ENCODE measurements at places on chromosomes 4 and X.

- DNase-seq = no peak
Observed at GRCh38 chr4:38315286-38315685, 348.7 kb upstream of the KLF3 start.

DNA sequence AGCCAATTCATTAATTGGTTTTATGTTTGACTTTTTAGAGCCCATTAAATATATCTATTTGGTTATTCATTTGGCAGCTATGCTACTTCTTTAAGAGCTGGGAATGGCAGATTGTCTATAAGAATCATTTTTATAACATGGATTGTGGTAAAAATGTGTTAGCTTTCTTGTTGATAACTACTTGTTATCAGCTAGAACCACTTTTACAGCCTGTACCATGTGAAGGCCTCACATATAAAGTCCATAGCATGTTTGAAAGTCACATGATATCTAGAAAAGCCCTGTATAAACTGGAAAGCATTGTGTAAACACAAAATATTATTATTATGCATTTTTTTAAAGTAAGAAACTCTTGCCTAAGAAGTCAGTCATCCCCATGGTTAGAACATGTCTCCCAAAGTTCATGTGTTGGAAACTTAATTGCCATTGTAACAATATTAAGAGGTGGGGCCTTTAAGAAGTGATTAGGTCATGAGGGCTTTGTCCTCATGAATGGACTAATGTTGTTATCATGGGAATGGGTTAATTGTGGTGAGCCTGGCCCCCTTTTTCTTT lies 110.9 kb upstream of the BMP2K start:
- no peak for DNase-seq

DNA sequence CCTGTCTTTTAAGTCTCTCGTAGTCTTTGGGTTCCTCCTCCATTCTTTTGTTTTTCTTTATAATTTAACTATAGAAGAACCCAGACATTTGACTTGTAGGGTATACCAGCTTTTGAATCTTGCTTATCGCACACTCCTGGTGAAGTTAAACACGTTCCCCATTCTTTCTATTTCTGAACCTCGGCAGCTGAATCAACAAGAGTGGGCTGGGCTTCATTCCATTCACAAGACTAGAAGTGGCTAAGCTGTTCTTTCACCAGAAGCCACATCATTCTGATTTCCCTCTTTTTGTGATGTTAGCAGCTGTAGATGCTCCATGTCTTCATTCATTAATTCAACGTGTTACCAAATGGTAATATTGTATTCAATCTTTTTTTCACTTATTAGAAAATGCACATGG lies 167.9 kb downstream of the CORIN start:
- no peak for DNase-seq

DNA sequence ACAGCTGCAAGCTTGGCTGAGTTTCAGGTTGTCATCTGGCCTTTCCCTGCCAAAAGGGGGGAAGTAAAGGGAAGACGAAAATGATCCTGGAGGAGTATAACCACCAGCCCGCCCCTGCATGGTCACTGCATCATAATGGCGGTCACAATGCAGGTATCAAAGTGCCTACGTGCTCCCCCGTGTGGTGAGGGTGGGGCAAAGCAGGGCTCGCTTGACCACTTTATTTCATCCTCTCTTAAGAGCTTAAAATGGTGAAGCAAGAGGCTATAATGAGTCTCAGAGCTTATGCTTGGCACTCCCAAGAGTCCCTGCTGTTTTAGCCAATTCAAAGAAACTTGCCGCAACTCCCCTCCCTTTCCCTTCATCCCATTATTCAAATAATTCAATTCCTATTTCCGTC lies 105.6 kb downstream of the APOOL start:
- no peak for DNase-seq

- DNase-seq = no peak
Observed at GRCh38 chr4:1783015-1783414, 10.1 kb upstream of the FGFR3 start.

GRCh38 chr4:122643257-122643656 lies 22.4 kb upstream of the IL21 start:
- no peak for DNase-seq

- no peak for DNase-seq
Observed at GRCh38 chr4:184702114-184702513, 31.8 kb downstream of the CENPU start.

- DNase-seq = no peak
Observed at GRCh38 chr4:23931489-23931830, 41.6 kb upstream of the PPARGC1A start.

- DNase-seq = no peak
Observed at GRCh38 chrX:97452283-97452682, 568.6 kb downstream of the RPA4 start.

- DNase-seq = no peak
Observed at GRCh38 chr4:101724093-101724492, 66.4 kb upstream of the BANK1 start.

- DNase-seq = no peak
Observed at GRCh38 chr4:142817442-142817841, 28.7 kb downstream of the INPP4B start.

- no peak for DNase-seq
Observed at GRCh38 chr4:139770361-139770760, 104.7 kb downstream of the MGST2 start.

- DNase-seq = no peak
Observed at GRCh38 chr4:101274888-101275752, 72.2 kb downstream of the PPP3CA start.

DNA sequence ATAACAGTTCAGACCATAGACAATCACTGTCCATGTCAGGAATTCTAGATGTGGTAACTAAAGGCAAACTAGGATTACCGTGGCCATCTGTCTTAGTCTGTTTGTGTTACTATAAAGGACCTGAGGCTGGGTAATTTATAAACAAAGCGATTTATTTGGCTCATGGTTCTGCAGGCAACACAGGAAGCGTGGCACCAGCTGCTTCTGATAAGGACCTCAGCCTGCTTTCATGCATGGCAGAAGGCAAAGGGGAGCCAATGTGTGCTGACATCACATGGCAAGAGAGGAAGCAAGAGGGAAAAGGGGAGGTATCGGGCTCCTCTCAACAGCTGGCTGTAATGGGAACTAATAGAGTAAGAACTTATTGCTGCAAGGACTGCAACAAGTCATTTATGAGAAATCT lies 376.7 kb downstream of the GPM6A start:
- DNase-seq = no peak

DNA sequence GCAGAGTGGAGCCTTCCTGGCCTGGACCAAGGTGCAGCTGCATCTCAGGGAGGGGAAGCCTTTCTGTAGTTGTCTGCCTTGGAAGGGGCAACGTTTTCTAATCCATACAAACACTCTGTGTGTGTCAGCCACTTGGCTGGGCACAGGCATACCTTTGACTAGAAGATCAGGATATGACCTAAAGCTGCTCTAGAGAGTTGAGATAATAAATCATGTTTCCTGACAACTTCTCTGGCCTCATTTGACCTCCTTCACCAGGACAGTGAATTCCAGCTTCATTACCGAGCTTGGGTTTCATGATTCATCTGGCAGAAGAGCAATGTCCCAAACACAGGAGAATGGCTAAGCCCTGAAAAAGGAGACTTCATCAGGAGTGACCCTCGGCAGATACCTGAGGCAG lies 89.6 kb upstream of the KIT start:
- no peak for DNase-seq

GRCh38 chrX:40996886-40997530 lies 88.2 kb upstream of the USP9X start:
- DNase-seq = no peak

DNA sequence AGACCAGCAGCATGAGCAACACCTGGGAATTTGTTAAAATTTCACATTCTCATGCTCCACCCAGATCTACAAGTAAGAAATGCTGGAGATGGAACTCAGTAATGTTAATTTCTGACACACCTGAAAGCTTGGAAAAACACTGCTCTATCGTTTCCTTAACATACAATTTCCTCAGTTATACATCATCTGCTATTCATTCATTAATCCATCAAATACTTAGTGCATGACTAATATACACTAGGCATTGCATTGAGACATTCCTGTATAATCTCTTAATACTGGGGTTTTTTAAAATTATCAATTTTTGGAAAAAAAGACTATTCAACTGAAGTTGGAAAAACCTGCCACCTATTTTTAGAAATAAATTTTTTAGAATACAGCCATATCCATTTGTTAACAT lies 106.1 kb downstream of the CHM start:
- DNase-seq = no peak

- DNase-seq = no peak
Observed at GRCh38 chrX:48737940-48738339, 23.6 kb upstream of the GLOD5 start.

DNA sequence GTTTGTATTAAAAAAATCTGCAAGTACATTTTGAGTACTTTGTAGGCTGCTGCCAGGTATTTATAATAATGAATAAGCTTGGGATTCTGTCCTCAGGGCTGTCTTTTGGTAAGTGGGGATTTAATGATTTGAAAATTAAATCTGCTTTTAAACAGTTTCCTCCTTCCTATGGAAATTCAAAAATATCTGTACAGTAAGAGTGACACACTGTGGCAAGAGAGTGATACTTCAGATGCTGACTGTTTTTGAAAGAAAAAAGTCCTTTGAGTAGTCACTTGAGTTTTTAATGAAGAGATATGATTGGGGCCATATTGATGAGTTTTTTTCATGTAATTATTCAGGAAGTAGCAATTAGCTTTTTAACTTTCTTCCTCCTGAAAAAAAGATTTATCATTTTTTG lies 49.2 kb downstream of the SMARCAD1 start:
- DNase-seq = no peak

DNA sequence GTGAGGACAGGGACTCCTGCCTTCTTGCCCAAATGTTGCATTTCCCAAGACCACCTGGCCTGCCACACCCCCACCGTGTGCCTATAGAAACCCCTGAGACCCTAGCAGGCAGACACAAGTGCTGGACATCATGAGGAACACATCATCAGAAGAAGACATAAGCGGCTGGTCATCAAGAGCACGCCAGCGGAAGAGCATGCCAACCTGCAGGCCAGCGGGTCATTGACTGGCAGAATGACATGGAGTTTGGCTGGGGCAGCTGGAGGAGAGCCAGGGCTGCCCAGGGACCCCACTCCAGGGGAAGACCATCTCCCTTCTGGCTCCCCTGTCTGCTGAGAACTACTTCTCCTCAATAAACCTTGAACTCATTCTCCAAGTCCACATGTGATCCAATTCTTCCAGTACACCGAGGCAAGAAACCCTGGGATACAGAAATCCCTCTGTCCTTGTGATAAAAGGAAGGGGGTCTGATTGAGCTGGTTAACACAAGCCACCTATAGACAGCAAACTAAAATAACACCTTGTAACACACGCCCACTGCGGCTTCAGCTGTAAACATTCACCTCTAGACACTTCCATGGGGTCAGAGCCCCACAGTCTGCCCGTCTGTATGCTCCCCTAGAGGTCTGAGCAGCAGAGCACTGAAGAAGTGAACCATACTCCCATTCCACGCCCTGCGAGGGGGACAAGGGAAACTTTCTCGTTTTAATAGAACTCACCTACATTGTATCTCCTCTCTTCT lies 164.8 kb upstream of the EMCN start:
- no peak for DNase-seq

DNA sequence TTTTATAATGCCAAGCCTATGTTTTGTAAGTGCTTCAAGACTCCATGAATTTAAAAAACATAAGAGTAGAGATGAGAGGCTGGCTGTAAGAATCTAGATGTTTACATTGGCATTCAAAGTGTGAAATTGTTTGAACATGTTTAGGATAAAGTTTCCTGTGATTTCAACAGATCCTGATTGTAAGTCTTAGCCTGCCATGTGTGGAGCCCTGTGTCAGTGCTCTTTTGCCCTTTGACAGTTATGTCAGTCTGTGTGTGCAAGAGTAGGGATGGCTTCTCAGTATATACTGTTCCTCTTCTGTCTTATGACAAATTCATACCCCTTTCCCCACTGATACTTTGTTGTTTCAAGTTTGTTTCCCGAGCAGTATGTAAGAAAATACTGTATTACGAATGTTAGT lies 68.2 kb downstream of the USP9X start:
- no peak for DNase-seq

DNA sequence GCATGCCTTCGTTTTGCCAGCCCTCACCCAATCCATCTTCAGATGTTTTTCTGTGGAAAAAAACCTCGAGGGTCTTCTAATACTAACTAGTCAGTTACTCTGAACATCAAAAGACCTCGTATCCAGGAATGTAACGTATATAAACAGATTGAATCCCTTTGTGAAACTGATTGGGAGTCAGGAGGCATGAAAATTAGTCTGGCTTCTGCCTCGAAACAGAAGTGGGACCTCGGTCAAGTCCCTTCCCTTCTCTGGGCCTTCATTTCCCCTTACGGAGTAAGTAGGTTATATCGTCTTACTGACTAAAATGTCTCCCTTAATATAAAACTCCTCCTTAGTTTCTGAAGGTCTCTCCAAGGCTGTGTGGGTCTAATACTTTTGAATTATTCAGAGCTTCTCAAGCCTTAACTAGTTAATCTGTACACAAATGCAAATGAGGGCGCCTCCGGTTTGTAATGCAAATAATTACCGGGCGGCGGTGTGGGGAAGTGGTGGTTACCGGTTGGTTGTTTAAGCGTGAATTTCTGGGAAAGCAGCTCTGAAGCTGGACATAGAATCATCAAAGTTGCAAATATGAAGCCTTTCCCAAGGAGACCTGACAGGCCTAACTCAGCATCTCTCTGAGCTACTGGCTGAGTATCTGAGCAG lies 11.4 kb upstream of the NKRF start:
- DNase-seq = no peak

GRCh38 chr4:181350615-181351415 lies 892.4 kb upstream of the TENM3 start:
- no peak for DNase-seq

- DNase-seq = no peak
Observed at GRCh38 chr4:184815046-184815877, 10.5 kb downstream of the ACSL1 start.

- no peak for DNase-seq
Observed at GRCh38 chrX:40166582-40166981, 68.8 kb upstream of the BCOR start.

DNA sequence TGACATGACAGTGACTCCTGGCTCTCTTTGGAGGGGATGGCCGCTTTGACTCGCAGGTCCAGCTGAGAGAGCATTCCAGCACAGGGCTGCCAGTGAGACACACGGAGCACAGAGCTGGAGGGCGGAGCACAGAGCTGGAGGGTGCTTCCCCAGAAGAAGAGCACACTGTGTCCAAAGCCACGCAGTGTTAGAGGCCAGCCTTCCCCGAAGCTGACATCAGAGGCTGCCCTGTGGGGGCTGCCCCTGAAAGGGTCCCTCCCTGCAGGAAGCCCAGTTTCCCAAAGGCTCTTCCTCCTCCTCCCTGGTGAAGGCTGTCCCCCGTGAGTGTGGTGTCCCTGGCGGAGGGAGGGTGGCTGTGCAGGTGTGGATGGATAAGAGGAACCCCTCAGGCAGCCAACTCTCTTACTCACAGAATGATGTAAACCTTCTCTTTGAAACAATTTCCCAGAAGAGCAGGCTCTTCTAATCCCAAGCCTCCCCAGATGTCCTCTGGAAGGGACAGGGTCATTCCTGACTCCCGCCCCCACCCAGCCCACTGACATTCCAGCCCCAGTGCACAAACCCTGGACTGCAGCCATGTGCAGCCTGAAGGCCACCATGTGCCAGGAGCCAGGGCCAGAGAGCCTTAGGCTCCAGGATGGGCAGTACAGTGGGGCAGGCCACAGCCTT lies 53.4 kb downstream of the PSAPL1 start:
- no peak for DNase-seq

GRCh38 chr4:7411491-7411890 lies 23.2 kb downstream of the PSAPL1 start:
- no peak for DNase-seq

Data from activated effector memory CD4-positive, alpha-beta T cell treated with Interleukin-2 at 50 U/mL for 16 hours (primary cell).